Heart right ventricle (tissue), 16 donors: ENCODE measurements at places on chromosomes 4 and X.

DNA sequence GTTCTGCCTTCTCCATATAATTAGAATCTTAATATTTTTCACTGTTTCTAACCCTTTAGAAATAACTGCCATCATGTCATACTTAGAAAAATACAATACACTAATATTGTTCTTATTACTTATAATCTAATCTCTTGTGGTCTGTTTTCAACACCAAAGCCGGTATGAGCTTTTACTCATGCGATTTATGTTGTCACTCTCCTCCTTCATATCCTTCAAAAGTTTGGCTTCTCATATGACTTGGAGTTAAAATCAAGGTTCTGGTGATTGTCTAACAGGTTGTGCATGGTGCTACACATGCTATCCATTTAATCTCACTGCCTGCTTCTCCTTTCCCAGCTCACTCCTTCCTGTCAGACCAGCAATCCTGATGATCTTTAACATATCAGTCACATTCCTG, 1392.9 kb downstream of the ARAP2 start:
- no peak for DNase-seq

GRCh38 chr4:143302536-143302935, 34.1 kb upstream of the GAB1 start:
- DNase-seq: no peak

- DNase-seq: no peak
Measured at GRCh38 chr4:77800483-77801259, 18.5 kb downstream of the CNOT6L start.

DNA sequence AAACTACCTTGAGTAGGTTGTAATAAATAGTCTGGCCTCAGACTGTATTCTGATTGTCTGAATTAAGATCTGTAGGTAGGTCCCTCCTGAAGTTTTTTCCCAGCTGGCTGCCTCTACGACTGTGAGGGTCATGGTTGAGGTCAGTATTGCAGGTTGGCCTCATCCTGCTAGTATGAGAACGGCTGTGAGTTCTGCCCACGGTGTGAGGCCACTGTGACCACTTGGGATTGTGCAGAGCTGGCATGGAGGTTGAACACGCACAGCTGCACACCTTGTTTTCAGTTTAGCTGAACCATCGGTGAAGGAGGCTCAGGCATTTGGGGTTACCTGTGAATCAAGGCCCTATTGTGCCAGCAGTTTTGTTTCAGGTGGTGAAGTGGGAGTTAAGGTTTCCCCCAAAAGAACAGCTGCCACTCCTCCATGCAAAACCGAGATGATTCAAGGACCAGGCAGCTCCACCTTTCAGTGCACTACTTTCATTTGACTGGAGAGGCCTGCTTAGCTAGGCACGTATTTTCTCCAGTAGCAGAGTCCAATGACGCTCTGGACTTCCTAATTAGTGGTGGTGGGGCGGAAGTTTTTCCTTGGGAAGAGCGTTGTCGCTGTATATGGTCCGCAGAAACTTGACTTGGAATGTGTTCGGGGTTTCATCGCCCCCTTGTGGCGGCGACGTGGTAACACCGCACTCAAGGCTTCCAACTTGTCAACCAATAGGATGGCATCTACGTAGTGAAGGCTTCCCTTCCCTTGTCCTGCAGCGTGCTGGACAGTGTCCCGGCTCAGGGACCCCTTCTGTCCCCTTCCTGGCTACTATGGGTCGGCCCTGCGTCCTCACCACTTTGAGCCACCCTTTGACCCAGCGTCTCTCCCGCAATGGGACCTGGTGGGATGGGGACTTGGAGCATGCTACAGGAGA, 13.8 kb downstream of the CMC4 start:
- DNase-seq: peak; percentile 61

GRCh38 chr4:123017636-123018395, 95.4 kb upstream of the NUDT6 start:
- DNase-seq: no peak

- no peak for DNase-seq
Measured at GRCh38 chrX:129750971-129751370, 12.2 kb downstream of the XPNPEP2 start.

DNA sequence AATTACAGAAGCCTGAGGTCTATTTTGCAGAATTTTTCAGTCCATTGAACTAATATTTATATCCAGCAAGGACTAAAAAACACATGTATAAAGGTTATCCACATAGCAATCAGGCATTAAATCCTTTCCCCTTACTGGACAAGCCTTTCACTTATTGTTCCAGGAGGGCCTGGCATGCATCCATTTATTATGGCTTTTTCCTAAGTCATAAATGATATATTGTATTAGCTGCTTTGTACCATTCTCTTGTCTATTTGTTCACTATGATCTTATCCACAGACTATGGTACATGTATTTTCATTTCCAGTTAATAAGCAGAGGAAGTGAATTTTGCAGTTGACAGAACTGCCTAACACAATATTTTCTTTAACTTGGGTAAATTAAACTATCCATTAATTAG, 105.4 kb upstream of the ANK2 start:
- no peak for DNase-seq

DNA sequence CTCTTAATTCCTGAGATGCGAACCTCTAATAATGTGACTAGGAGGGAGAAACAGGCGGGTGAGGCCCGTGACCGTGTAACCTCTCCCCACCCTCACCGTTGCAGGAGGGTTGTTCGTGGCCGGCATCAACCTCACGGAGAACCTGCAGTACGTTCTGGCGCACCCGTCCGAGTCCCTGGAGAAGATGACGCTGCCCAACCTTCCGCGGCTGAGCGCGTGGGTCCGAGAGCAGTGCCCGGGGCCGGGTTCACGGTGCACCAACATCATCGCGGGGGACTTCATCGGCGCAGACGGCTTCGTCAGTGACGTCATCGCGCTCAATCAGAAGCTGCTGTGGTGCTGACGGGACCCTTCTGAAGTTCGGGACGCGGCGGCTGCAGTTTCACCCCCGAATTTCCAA, 17.8 kb downstream of the PLCXD1 start:
- DNase-seq: no peak

- DNase-seq: no peak
Measured at GRCh38 chr4:76498550-76498949, 63.5 kb downstream of the SHROOM3 start.

- no peak for DNase-seq
Measured at GRCh38 chrX:129091097-129091496, 432.2 kb downstream of the SMARCA1 start.

- DNase-seq: no peak
Measured at GRCh38 chr4:13921805-13922204, 294.3 kb upstream of the BOD1L1 start.

DNA sequence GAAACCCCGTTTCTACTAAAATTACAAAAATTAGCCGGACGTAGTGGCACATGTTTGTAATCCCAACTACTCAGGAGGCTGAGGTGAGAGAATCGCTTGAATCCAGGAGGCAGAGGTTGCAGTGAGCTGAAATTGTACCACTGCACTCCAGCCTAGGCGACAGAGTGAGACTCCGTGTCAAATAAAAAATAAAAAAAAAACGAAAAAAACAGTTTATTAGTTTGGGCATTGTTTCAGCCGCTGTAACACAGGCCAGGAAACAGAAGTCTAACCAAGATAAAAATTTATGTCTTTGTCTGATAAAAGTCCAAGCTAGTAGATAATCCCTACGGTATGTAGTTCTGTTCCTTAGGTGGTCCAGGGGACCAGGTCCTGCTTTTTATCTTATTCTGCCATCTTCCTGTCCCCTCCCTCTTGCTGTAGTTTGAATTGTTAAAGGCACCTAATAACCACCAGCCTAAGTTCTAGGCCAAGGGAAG, 21.4 kb downstream of the USO1 start:
- DNase-seq: no peak

GRCh38 chr4:151883747-151884146, 122.9 kb upstream of the GATB start:
- no peak for DNase-seq

GRCh38 chrX:136936183-136936549, 55.6 kb upstream of the RBMX start:
- DNase-seq: no peak

- DNase-seq: no peak
Measured at GRCh38 chrX:136041254-136041812, 56.1 kb downstream of the SLC9A6 start.

- DNase-seq: no peak
Measured at GRCh38 chrX:38102875-38103274, 96.5 kb downstream of the SYTL5 start.

DNA sequence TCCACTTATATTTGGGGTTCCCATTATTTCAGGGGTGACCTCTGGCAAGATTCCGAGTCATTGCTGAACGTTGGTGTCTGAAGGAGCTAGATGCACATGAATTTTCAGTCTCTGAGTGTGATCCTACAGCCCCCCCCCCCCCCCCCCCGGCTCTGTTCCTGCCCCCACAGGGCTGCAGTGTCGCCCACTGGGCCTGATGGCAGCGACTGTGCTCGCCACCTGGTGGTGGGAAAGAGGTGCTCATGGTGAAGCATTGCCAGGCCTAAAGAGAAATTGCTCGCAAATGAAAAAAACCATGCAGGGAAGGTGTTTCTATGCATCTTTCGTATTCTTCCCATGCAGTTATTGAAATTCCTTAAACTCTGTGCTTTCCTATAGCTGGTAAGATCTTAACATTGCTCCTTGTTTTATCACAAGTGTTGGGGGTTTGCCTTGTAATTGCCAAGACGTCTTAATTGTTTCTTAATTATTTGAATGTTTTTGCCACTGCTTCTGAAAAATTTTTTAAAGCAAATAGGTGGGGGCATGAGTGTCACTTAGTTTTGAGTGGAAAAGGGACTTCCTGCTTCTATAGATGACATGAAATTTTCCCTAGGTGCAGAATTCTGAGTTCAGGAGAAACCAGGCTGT, 63.2 kb downstream of the CLDN22 start:
- peak; percentile 35 for DNase-seq

DNA sequence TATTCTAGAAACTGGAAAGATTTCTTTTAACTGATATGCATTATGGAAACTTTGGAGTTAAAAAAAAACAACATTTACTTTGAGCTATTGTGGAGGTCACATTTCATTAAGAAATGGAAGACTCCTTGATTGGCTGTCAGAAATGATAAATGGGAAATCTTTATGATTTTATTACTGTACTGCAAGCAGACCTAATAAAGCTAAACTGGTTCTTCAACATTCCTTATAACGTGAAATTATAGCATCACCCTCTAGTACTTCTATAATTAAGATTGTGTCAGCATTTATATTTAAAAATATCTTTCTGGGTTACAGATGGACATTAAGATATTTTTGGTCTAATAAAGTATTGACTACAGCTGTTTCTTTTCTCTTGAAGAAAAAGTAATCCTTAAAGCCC, 213.8 kb upstream of the PACRGL start:
- no peak for DNase-seq

DNA sequence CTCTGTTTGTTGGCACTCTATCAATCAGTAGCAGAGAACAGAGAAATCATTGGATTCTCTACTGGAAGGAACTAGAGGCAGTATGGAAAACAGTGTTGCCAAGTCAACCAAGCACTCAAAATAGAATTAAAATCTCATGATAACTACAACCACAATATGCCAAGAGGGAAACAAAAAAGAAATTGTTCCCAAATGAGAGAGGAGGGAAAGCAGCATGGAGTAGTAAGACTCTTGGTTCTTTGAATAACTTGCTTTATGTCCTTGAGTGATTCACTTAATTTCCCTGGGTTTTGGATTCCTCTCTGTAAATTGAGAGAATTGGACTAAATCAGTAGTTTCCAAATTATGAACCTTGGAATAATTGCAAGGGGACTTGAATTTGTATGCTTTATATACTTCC, 285.5 kb upstream of the ANKRD50 start:
- DNase-seq: no peak

- no peak for DNase-seq
Measured at GRCh38 chr4:31141095-31141831, 421.1 kb downstream of the PCDH7 start.

- no peak for DNase-seq
Measured at GRCh38 chrX:144006811-144007210, 122.9 kb downstream of the UBE2NL start.

GRCh38 chrX:49137492-49137891, 14.0 kb upstream of the GPKOW start:
- DNase-seq: peak; percentile 52

GRCh38 chrX:140318296-140318695, 186.6 kb downstream of the SOX3 start:
- DNase-seq: no peak

- DNase-seq: no peak
Measured at GRCh38 chr4:65508168-65508567, 162.1 kb downstream of the EPHA5 start.

- no peak for DNase-seq
Measured at GRCh38 chr4:93016350-93016749, 712.6 kb downstream of the GRID2 start.

DNA sequence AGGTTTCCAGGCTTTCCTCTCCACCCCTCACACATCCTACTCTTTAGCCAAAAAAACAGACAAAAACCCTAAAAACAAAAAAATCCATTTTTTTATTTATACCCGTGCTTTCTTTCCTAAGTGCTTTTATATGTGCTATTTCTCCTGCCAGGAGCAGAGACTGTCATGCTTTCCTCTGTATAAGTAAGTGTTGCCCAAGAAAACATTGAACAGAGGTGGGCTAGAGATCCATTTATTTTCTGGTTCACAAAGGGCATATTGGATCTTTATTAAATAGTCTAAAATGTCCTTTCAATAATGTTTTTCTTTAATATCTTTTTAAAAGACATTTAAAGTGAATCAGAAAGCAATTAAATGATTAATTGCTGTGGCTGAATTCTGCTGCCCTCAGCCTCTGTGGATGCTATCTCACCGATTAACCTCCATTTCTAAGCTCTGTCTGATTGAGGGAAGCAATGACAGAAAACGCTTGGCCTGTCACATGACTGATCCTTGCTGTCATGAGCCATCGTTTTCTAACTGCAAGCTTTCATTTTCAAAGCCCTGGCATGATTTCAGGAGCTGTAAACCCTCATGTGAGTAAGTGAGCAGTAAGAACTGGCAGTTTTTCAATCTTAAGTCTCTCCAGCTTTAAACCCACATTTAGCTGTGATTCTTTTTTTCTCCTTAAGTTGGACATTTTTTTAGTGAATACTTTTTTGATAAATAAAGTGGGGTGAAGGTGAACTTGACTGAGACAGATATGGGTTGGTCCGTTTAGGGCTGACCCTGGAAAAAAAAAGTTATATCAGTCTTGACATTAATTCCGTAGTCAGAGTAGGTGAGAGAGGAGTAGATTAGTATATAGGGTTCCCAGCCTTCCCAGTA, 180.7 kb upstream of the PGRMC2 start:
- DNase-seq: no peak

GRCh38 chr4:55866290-55866907, 13.0 kb downstream of the EXOC1 start:
- DNase-seq: no peak
